T-helper 22 cell (primary cell): ENCODE measurements at places on chromosomes 1 and 21.

GRCh38 chr1:178579095-178579494 lies 66.2 kb downstream of the TEX35 start:
- no peak for DNase-seq

DNA sequence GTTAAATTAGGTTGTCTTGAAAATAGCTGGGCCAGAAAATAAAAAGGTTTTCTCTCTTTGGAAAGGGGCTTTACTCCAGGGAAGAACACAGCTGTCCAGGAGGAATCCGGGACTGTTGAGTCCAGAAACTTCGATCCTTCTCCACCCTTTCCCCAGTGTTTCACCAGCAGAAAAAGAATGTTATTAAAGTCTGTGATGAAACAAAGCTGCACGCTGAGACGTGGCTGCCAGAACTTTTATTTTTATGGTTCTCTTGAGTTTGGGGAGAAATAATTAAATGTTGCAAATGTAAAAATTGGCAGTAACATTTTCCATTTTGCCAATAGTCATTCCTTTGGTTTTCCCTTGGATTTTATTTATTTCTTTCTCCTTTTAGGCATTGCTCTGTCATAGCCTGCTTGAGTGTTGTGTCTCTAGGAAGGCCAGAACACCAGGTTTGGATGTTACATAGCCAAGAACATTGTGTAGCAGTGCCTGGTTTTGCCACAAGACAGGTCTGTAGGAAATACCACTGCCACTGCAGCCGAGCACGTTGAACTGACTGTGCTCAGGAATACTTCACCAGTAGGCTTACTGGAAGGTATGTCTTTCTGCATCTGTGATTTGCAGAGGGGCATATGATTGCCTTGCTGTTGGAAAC lies 87.4 kb downstream of the ROR1 start:
- no peak for DNase-seq

GRCh38 chr1:87115317-87115890 lies 201.0 kb downstream of the HS2ST1 start:
- no peak for DNase-seq

GRCh38 chr1:227357171-227357926 lies 39.1 kb upstream of the CDC42BPA start:
- no peak for DNase-seq

GRCh38 chr1:182740120-182740519 lies 49.5 kb upstream of the NPL start:
- DNase-seq: no peak

DNA sequence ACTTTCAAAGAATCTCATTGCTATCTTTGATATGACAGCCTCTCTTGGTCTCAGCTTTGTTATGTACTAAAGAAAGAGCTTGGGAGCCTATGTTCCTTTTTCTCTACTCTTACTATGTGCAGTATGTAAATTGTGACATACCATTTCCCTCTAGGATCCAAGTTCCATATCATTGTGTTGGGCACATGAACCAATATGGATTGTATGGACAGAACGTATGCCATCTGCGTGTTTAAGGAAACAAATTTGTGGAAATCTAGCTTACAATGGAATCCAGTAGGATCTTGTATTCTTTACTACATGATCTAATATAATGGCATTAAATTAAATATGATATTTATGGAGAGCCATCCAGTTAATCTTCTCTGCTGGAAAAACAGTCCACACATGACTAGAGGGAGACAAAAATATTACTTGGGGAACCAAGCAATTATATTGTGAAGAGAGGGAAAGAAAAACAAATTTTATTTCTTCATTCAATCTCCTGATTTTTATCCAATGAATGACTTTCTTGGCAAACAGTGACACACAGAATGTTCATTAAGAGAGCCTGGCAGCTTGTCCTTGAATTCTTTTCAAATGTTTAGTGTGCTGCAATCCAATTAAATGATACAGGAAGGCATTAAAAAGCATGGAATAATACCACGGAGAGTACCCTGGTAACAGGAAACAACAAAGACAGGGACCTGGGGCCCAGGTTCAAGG lies 106.5 kb upstream of the DAB1 start:
- DNase-seq: no peak

- no peak for DNase-seq
Observed at GRCh38 chr1:40803447-40803846, 19.9 kb downstream of the KCNQ4 start.

GRCh38 chr1:87426463-87427249 lies 98.0 kb downstream of the LMO4 start:
- no peak for DNase-seq

DNA sequence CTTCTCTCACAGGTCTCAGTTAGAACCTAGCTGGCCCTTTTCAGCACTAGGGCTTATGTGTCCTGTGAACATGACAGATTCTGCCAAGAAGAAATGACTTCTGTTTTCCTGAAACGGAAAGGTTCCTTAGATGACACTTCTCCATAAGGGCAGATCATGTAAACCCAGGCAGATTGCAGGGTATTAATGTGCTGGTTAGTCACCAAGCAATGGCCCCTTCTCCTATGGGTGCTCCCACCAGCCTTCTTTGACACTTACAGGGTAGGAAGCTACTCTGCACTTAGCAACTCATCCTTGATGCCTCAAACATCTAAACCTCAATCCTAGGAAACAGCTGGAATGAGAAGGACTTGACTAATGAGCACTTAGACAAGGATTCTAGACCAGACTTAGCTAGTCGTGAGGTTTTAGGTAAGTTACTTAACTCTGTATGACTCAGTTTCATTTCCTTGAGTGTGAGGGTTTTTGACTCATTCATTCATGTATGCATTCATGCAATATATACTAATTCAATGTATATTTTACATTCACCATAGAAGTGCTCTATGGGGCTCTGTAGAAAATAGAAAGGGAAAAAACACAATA lies 74.1 kb upstream of the PLXNA2 start:
- DNase-seq: no peak

- no peak for DNase-seq
Observed at GRCh38 chr1:14788080-14788479, 189.6 kb downstream of the KAZN start.

DNA sequence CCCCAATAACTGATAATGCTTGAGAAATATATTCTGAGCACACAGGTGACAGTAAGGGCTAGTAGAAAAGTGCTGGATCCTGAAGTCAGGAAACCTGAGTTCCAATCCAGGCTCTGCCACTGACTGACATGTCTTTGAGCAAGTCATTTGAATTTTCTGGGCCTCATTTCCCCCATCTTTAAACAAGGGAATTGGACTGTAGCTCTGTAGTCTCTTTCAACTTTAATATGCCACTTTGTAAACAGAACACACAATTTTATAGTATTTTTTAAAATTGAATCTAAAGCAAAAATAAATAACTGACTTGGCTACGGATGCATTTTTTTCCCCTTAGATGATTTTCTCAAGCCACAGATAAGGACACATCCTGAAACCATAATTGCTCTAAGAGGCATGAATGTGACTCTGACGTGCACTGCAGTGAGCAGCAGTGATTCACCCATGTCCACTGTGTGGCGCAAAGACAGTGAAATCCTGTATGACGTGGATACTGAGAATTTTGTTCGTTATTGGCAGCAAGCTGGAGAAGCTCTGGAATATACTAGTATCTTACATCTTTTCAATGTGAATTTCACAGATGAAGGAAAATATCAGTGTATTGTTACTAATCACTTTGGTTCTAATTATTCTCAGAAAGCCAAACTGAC lies 37.0 kb downstream of the LRIG2 start:
- DNase-seq: no peak

DNA sequence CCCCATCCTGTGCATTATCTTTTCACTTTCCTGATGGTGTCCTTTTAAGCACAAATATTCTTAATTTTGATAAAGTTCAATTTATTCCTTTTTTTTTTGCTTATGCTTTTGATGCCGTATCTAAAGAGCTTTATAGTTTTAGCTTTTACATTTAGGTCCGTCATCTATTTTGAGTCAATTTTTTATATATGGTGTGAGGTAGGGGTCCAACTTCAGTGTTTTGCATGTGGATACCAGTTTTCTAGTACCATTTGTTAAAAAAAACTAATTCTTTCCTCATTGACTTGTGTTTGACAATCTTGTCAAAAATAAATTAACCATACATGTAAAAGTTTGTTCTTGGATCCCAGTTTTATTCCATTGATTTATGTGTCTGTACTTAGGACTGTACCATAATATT lies 4.9 kb downstream of the MTF2 start:
- DNase-seq: no peak

DNA sequence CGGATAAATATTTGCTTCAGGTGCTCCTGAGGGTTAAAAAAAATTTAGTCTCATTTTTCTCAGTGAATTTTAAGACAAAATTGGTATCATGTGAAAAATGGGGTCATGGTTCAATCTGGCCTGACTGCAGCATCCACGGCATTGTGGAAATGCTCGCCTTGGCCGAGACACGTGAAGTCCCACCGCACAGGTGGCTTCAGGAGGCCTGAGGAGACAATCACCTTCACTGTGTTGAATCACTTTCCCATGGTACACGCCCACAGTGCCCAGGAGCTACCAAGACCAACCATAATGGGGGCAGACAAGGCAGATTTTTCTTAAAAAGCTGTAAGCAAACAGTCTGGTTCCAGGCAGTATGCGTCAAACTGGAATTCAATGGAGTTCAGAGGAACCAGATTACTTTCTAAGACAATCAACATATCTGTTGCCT lies 11.0 kb upstream of the CPLANE2 start:
- no peak for DNase-seq

- no peak for DNase-seq
Observed at GRCh38 chr21:31383770-31384169, 39.7 kb upstream of the TIAM1 start.

DNA sequence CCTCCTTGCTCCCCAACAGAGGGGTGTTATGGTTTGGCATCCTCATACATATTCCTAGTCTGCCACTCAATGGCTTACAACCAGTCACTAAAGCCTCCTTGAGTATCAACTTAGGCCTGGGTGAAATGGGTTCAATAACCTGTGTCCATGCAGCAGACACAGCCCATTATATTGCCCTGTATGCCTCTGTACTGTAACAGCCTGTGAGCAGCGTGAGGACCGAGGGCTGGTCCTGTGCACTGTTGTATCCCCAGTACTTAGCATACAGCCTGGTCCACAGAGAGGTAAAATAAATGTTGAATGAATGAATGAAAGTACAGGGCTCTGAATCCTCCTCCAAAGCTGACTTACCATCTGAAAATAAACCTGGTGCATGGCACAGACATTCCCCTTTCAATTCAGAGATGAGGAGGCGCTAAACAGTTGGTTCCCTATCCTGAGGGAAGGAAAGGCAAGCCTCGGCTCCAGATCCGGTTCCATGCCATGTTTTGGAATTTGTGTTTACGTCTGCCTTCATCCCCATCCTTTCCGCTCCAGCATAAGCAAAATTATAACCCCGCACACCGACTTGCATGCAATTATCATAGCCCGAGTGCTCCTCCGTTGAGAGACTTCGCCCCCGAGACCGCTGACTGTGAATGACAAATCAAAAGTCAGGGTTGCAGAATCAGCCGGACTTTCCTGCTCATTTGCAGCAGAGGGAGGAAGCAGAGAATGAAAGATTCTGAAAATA lies 45.0 kb upstream of the DNAJC6 start:
- no peak for DNase-seq

GRCh38 chr1:156669794-156670193 lies 7.4 kb downstream of the NES start:
- no peak for DNase-seq

DNA sequence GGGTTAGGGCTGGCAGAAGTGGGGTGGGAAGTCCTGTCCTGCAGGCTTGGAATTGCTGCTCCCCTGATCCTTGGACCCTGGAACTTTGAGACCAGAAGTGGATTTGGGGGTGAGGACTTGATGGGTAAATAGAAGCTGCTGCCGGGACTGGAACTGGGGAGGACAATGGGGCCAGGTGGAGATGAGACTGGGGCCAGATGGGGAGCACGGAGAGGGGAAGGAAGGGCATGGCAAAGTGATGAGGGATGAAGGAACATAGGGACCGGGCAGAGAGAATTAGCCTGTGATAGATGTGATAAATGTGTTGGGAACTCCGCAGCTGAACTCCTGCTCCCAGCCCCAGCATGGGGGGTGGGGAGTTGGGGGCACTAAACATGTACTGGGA lies 637 bp downstream of the NHLH1 start:
- DNase-seq: no peak

DNA sequence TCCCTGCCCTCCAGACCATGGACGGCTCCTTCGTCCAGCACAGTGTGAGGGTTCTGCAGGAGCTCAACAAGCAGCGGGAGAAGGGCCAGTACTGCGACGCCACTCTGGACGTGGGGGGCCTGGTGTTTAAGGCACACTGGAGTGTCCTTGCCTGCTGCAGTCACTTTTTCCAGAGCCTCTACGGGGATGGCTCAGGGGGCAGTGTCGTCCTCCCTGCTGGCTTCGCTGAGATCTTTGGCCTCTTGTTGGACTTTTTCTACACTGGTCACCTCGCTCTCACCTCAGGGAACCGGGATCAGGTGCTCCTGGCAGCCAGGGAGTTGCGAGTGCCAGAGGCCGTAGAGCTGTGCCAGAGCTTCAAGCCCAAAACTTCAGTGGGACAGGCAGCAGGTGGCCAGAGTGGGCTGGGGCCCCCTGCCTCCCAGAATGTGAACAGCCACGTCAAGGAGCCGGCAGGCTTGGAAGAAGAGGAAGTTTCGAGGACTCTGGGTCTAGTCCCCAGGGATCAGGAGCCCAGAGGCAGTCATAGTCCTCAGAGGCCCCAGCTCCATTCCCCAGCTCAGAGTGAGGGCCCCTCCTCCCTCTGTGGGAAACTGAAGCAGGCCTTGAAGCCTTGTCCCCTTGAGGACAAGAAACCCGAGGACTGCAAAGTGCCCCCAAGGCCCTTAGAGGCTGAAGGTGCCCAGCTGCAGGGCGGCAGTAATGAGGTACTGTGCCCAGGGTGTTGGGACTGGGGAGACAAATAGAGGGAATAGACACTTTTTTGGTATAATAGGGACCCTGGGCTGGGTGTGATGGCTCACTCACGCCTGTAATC lies 1.0 kb downstream of the ZBTB48 start:
- DNase-seq: no peak

- peak; percentile 10 for DNase-seq
Observed at GRCh38 chr1:182602935-182603645, 1.1 kb downstream of the RGS16 start.

DNA sequence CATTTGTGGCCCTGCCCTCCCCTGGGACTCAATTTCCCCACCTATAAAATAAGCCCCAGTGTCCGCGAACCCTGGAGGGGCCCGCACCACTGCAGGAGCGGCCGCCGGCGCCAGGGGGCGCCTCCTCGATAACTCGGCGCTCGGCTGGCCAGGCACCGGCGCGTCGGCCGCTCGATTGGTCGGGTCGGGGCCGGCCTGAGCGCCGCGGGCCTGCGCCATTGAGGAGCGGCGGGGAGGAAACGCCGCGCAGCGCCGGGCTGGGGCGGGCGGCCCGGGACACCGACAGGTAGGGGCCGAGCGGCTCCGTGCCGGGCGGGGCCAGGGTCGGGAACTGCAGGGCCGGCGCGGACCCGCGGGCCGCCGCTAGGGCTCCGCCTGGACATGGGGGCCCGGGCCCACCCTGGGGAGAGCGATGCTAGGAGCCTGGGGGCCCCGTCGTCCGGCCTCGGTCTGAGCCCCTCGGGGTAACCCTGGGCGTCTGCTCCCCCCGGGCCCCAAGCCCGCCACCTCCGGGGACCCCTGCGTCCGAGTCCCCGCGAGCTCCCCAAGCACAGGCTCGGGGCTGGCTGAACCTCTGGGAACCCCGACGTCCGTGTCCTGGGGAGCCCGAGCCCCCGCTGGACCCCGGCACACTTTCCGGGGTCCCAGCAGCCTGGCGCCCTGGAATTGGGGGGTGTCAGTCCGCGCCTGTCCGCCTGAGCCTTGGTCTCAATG lies at the start of gene VPS13D:
VPS13D (plus strand) TSS at position 196 of the 714 bp plus-strand sequence. CDS start 4,237 bp downstream, outside the sequence.
- DNase-seq: peak; percentile 70

- DNase-seq: no peak
Observed at GRCh38 chr1:226082959-226083301, 20.4 kb downstream of the H3-3A start.

- no peak for DNase-seq
Observed at GRCh38 chr1:226782845-226783601, 43.9 kb upstream of the ITPKB start.
